Panc1 (cell line): ENCODE measurements at places on chromosomes 13 and 19. TPM values are rescaled to one million over a fixed set of nuclear protein-coding genes. Genes with fewer than 3 reads are reported as not detected.

- H3K27me3 ChIP-seq, result no peaks in the 10 kb centered on the region
- H3K27ac ChIP-seq, result peak overlapping the region; percentile 92
- peaks cover 10% of the 10 kb centered on the region for H3K36me3 ChIP-seq
- no peak for DNase-seq
- H3K4me1 ChIP-seq, result peaks cover 58% of the 10 kb centered on the region
- peak overlapping the region; percentile 42 for H3K4me3 ChIP-seq
Observed at GRCh38 chr19:39410017-39410830, 2.2 kb upstream of the PLEKHG2 start.

- H3K27ac ChIP-seq, result no peak overlapping the region
- H3K27me3 ChIP-seq, result no peaks in the 10 kb centered on the region
- H3K36me3 ChIP-seq, result no peaks in the 10 kb centered on the region
- no peak for DNase-seq
- no peak overlapping the region for H3K4me3 ChIP-seq
- no peaks in the 10 kb centered on the region for H3K4me1 ChIP-seq
Observed at GRCh38 chr13:100646030-100646673, 28.4 kb downstream of the TMTC4 start.

GRCh38 chr13:22077764-22078163, 406.9 kb downstream of the FGF9 start:
- no peak for DNase-seq
- H3K4me3 ChIP-seq, result no peak overlapping the region
- H3K27ac ChIP-seq, result no peak overlapping the region
- H3K27me3 ChIP-seq, result no peaks in the 10 kb centered on the region

DNA sequence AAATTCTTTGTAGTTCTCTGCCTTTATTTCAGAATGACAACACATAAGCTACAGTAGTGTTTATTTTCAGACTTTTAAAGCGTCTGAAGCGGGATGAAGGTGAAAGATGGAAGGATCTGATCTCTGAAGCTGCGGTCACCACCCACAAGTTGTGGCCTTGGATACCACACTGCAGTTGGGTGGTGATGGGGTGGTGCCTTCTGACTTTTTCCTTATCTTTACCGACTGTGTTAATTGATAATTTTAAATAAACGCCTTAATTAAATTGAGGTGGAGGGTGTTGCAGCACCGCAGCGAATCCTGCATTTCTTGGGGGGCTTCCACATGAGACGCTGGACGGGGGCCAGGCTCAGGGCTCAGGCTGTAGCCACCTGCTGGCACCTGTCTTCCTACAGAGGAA, 1.3 kb downstream of the TFDP1 start:
- peak overlapping the region; percentile 62 for H3K4me3 ChIP-seq
- peak overlapping the region; percentile 74 for H3K27ac ChIP-seq
- H3K27me3 ChIP-seq, result no peaks in the 10 kb centered on the region
- peaks cover 7% of the 10 kb centered on the region; the same call in 1 of the 2 replicates for H3K4me1 ChIP-seq
- DNase-seq, result no peak

DNA sequence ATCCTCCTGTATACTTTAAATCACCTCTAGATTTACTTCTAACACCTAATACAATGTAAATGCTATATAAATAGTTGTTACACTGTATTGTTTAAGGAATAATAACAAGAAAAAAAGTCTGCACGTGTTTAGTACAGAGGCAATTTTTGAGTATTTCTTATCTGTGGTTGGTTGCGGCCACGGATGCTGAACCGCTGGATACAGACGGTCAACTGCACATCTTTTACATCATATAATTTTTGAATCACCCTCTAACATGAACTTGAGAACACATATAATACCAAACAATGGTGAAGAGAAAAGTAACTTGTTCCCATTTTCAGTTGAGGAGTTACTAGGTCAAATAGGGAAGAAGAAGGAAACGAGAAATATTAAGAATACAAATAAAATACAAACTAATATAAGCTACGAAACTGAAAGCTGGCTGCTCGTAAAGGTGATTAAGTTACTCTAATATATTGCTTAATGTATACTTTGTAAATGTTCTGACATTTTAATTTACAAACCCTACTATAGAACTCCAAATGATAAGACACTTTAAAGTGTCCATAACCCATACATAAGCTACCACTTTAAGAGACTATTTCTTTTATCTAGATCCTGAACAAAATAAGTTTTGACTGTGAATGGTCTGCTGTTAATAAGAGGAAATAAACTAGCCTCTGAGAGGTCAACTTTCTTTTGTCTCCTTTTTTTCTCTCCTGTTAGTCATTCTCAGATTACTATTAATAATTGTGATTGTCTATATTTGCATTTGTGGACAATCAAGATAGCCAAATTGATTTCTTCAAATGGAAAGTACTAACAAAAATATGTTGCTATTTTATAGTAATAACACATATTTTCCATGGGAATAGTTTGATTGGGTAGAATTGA, 457.4 kb downstream of the DIAPH3 start:
- H3K36me3 ChIP-seq, result no peaks in the 10 kb centered on the region
- no peaks in the 10 kb centered on the region for H3K4me1 ChIP-seq
- no peak for DNase-seq
- no peak overlapping the region for H3K27ac ChIP-seq

- no peak overlapping the region for H3K27ac ChIP-seq
- H3K4me1 ChIP-seq, result no peaks in the 10 kb centered on the region
- no peak for DNase-seq
- H3K36me3 ChIP-seq, result no peaks in the 10 kb centered on the region
Observed at GRCh38 chr13:101555610-101556009, 103.1 kb downstream of the ITGBL1 start.

DNA sequence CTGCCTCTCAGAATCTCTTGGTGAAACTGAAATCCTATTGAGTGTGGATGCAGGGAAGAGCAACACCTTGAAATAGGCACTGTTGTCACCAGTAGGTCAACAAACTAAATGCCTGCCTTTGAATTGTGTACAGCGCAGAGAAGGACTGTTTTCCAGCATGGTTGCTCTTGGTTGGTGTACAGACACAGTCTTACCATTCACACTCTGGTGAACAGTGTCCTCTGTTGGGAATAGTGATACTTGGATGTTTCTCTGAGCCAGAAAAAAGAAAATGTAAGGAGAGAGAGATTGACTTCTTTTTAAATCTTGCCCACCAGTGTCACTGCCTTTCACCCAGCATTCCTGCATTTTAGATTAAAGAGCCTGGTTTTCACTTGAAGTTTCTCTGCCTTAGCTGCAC, 179.7 kb downstream of the STK24 start:
- no peaks in the 10 kb centered on the region for H3K4me1 ChIP-seq
- H3K27ac ChIP-seq, result no peak overlapping the region
- no peaks in the 10 kb centered on the region for H3K36me3 ChIP-seq
- no peak for DNase-seq
- H3K4me3 ChIP-seq, result no peak overlapping the region

GRCh38 chr19:57682226-57682766, 519 bp downstream of the ZNF551 start:
- H3K27ac ChIP-seq, result peak overlapping the region; percentile 80
- DNase-seq, result no peak
- 0 out of 2 replicates have a peak, but pooled peaks cover 6% of the 10 kb centered on the region for H3K36me3 ChIP-seq
- H3K4me1 ChIP-seq, result no peaks in the 10 kb centered on the region
- no peaks in the 10 kb centered on the region for H3K27me3 ChIP-seq
- H3K4me3 ChIP-seq, result peak overlapping the region; percentile 79

DNA sequence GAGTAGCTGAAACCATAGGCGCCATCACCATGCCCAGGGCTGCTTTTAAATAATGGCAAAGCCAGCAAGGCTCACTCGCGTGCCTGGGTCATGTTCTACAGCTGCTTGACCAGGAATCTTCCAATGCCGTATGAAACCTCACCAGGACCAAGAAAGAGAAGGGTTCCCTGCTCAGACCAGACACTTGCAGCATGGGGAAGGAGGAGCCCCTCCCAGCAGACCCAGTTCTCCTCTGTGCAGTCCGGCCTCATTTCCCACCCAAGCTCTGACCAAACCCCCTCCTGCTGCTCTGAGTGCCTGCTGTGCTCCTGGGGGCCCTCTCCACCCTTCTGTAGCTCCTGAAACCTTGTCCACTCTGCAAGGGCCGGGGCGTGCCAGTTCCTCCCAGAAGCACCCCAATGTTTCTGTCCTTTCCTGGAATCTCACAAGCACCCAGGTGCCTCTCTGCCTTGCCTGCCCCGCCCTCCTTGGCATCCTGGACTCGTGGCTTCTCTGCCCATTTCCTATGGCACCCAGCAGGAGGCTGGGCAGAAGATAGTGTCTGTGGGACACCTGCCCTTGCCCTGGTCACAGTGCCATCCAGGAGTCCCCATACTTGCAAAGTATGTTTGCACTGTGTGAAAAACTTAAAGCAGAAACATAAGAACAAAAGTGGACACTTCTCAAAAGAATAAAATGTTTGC, 6.8 kb upstream of the SLC7A9 start:
- no peak overlapping the region for H3K4me3 ChIP-seq
- H3K4me1 ChIP-seq, result 0 out of 2 replicates have a peak, but pooled peaks cover 2% of the 10 kb centered on the region
- no peaks in the 10 kb centered on the region for H3K36me3 ChIP-seq
- no peak for DNase-seq
- H3K27me3 ChIP-seq, result no peaks in the 10 kb centered on the region

DNA sequence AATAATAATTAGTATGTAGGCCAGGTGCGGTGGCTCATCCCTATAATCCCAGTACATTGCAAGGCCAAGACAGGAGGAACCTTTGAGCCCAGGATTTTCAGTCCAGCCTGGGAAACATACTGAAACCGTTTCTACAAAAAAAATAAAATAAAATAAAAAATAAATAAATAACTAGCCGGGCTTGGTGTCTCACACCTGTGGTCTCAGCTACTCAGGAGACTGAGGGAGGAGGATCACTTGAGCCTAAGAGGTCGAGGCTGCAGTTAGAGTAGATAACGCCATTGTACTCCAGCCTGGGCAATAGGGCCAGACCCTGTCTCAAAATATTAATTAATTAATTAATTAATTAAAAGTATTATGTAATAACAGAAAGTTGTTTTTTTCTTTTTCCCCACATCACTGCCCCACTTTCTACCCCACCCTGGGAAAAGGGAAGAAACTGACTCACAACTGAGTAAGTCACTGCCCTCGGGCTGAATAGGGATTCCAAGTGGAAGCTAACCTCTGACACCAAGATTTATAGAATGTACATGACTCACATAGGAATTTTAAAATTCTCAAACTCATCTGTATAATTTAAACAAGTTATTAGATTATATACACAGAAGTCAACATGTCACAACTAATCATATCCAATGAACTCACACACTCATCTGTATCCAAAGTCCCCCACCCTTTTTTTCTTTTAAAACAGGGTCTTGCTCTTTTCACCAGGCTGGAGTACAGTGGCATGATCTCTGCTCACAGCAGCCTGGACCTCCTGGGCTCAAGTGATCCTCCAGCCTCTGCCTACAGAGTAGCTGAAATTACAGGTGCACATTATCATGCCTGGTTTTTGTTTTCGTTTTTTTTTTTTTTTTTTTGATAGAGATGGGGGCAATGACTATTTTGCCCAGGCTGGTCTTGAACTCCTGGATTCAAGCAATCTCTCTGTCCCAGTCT, 12.5 kb downstream of the ZNF611 start:
- H3K27me3 ChIP-seq, result no peaks in the 10 kb centered on the region
- H3K27ac ChIP-seq, result no peak overlapping the region
- H3K36me3 ChIP-seq, result no peaks in the 10 kb centered on the region
- H3K4me1 ChIP-seq, result 0 out of 2 replicates have a peak, but pooled peaks cover 3% of the 10 kb centered on the region
- DNase-seq, result no peak

- H3K27ac ChIP-seq, result no peak overlapping the region
- no peak overlapping the region for H3K4me3 ChIP-seq
- H3K36me3 ChIP-seq, result peaks cover 10% of the 10 kb centered on the region
- DNase-seq, result no peak
- H3K4me1 ChIP-seq, result peaks cover 5% of the 10 kb centered on the region
Observed at GRCh38 chr19:6417713-6418561, 6.7 kb downstream of the KHSRP start.

- H3K4me1 ChIP-seq, result no peaks in the 10 kb centered on the region
- DNase-seq, result no peak
- H3K36me3 ChIP-seq, result no peaks in the 10 kb centered on the region
Observed at GRCh38 chr13:104796581-104796980, 1730.4 kb upstream of the SLC10A2 start.

GRCh38 chr13:26112843-26113242, 61.0 kb upstream of the SHISA2 start:
- H3K27ac ChIP-seq, result no peak overlapping the region
- H3K4me1 ChIP-seq, result no peaks in the 10 kb centered on the region
- no peaks in the 10 kb centered on the region for H3K36me3 ChIP-seq
- no peak overlapping the region for H3K4me3 ChIP-seq
- no peak for DNase-seq

DNA sequence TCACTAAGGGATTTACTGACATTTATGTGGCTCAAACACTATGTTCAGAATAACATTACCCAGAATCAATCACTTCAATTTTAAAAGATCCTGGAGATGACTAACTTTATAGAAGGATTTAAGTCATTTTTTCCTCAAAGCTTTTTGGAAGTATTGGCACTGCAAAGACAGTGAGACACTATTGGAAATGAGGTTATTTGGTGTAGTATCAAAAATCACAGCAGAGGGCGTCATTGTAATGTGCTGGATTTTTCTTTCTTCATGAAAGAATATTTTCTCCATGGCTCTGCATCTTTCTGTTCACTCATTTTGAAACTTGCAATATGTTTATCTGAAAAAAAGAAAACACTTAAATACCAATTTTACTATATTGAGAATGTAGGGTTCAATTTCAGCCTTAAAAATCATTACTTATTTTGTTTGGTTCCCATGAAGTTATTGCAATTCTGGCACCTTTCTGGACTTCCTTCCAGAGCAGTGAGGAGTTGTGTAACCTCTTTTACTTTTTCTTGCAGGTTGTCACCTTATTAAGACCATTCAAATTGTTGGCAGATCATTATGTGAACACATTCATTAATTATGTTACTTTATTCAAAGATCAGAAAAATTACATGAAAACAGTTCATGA, 3.7 kb upstream of the CSNK1A1L start:
- H3K36me3 ChIP-seq, result no peaks in the 10 kb centered on the region
- DNase-seq, result no peak
- H3K4me1 ChIP-seq, result no peaks in the 10 kb centered on the region
- no peak overlapping the region for H3K4me3 ChIP-seq
- no peak overlapping the region for H3K27ac ChIP-seq

DNA sequence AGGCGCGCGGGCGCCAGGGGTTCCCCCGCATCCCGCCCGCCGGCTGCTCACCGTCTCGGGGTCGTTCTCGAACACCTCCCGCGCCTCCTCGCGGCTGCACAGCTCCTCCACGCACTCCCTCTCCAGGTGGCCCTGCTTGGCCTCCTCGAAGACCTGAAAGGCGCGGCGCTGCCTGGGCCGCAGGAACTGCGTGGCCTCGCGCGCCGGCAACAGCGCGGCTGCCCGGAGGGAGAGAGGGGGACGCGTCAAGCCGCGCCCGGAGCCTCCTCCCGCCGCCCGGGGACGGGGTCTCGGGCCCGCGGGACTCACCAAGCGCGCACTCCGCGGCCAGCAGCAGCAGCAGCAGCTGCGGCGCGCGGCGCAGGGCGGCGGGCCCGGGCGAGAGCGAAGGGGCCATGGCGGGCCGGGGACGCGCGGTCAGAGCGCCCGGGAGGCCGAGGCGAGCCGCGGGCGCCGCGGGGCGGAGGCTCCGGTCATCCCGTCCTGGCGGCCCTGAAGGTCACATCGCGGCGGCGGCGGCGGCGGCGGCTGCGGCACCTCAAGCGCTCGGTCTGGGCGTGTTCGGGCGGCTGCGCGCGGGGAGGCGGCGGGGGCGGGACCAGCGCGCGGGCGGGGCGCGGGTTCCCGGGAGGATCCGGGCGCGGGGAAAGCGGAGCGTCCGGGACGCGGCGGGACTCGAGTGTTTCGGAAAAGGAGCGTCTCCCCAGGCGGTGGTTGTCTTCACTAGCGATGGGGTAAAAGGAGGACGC, at the start of gene GAS6:
Gene GAS6, minus strand, starts transcription at position 553 of the 749 bp plus-strand sequence. Its CDS starts 156 bp downstream, at position 397.
- peak within 1 kb of the TSS; percentile 51 for H3K27ac ChIP-seq
- DNase-seq, result no peak
- H3K4me1 ChIP-seq, result peaks cover 3% of the 10 kb centered on the region; the same call in 1 of the 2 replicates
- H3K27me3 ChIP-seq, result no peaks in the 10 kb centered on the region; the same call in 1 of the 2 replicates
- no peaks in the 10 kb centered on the region for H3K36me3 ChIP-seq
- peak within 1 kb of the TSS; percentile 57 for H3K4me3 ChIP-seq

FOSB gene
- 13.4 TPM for total RNA-seq

KCNK6 gene
- 17.2 TPM for total RNA-seq

APOC1 gene
- 48.5 TPM for total RNA-seq

SMIM44 gene
- not detected for total RNA-seq

ZNF610 gene
- not detected for total RNA-seq

TMEM255B gene
- total RNA-seq, result 26.3 TPM
